NT2/D1 (cell line): ENCODE measurements at places on chromosomes 16 and 17.

GRCh38 chr16:49021136-49021535, 260.5 kb downstream of the CBLN1 start:
- DNase-seq = no peak

GRCh38 chr17:35890774-35891155, 10.6 kb upstream of the CCL5 start:
- DNase-seq = no peak

DNA sequence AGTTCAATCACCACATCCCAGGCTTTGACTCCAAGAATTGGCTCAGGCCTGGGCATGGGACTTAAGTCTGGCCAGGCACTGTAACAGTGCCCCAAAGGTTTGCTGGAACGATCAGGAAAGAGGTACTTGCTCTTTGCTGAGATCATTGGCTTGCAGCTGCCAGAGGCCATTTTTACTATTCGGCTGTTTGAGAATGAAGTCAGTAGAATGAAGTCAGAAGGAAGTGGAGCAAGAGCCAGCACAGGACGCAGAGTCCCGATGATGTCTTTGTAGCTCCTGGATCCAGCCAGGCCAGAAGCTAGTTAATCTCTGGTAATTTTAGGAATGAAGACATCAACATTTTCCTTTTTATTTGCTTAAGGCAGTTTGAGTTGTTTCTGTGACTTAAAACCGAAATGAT, 195.5 kb downstream of the RAB11FIP4 start:
- no peak for DNase-seq

GRCh38 chr17:70750983-70751382, 581.7 kb downstream of the KCNJ2 start:
- DNase-seq = no peak

GRCh38 chr16:23160574-23160973, 11.3 kb upstream of the USP31 start:
- peak; percentile 70 for DNase-seq

- no peak for DNase-seq
Measured at GRCh38 chr17:29240477-29240876, 6.2 kb upstream of the CRYBA1 start.

- DNase-seq = no peak
Measured at GRCh38 chr16:9681508-9681907, 500.7 kb downstream of the GRIN2A start.

DNA sequence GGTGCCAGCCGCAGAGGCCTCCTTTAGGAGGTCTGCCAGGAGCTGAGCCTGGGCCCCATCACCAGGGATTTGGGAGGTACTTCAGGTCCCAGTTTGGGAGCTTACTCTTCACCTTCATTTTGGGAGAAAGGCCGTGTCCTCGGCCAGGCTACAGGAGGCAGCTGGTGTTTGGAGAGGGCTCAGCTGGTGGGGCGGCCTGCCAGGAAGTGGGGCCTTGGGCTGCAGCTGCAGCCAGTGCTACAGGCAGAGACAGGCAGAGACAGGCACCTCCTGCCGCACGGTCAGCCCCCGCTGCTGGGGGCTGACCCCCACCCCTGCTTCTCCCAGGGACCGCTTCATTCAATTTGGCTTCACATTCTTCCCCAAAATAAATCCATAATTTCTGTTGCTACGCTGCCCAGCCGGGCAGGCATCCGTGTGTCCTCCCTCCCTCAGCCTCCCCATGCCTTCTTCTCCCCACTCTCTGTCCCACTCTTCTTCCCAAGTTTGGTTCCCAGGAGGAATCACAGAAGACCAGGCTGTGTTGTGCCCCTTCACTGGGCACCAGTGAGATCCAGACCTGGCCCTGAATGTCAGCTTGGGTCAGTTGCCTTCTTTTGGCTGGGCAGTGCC, 6.1 kb downstream of the TMEM235 start:
- no peak for DNase-seq

DNA sequence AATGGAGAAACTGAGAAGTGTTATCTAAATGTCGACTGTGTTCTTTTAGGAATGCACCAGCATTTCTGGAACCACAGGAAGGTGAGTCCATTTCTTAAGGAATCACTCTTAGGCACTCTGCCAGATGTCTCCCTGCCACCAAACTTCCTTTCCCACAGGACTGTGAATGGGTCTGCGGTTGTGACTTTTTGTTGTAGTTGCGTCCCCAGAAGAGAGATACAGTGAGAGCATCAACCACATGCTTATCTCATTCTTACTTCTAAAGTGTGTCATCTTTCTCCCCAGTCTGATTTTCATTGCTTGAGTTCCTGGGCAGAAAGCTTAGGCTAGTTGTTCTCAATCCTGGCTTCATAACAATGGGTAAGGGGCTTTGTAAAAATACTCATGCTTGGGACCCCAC, 13.4 kb downstream of the ITPRIPL2 start:
- DNase-seq = no peak

DNA sequence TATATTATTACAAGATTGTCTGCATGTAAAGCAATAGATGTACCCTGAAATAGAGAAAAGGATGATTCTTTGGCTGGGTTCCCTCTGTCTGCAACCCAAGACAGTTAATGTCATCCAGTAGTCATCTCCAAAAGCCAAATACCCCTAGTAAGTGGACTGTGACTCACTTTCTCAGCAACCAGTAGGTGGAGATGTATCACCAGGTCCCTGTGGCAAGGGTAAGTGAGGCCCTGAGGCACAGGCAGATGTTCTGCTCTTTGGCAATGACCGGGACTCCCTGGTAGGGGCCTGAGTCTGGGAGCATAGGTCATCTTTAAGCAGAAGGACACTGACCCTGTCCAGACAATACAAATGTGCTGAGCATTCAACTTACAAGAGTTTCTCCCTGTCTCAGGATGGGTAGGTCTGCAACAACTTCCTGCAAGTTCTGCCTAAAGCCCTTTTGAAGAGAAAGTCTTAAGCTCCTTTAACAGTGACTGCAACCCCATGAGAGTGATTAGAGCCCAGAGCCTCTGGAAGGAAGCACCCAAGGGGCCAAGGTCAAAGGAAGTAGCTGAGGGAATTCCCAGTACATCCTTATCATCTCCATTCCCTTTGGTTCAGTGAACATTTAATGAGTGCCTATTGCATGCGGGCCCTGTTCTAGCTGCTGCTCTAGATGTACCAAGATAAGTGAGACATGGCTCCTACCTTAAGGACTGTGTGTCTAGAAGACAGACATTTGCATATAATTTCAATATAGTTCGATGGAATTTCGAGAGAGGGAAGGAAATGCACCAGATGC, 31.9 kb downstream of the PMP22 start:
- DNase-seq = no peak

- no peak for DNase-seq
Measured at GRCh38 chr17:7606280-7606679, 8.4 kb downstream of the FXR2 start.

DNA sequence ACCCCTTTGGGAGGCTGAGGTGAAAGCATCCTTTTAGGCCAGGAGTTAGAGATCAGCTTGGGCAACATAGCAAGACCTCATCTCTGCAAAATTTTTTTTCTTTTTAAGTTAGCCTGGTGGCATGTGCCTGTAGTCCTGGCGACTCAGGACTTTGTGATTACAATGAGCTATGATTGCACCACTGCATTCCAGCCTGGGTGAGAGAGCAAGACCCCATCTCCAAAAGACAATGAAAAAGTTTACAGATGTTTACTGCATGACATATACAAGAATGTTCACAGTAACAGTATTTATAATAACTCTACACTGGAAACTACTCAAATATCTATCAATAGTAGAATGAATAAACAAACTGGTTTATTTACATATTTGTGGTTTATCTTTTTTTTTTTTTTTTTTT, 33.1 kb upstream of the CCL22 start:
- DNase-seq = no peak
